ENCODE measurements at places on chromosomes 6 and 20. TPM values are rescaled to one million over a fixed set of nuclear protein-coding genes. Genes with fewer than 3 reads are reported as not detected.

The SSTR4 gene
- 0.54 TPM for total RNA-seq

The DCDC2 gene
- total RNA-seq = 2.6 TPM

The RGS17 gene
- 60.7 TPM for total RNA-seq

The SRMS gene
- not detected for total RNA-seq

The OR2B6 gene
- total RNA-seq = not detected

Measured in cerebellum (tissue), 4 donors.